ENCODE measurements at places on chromosomes 12 and 14.

DNA sequence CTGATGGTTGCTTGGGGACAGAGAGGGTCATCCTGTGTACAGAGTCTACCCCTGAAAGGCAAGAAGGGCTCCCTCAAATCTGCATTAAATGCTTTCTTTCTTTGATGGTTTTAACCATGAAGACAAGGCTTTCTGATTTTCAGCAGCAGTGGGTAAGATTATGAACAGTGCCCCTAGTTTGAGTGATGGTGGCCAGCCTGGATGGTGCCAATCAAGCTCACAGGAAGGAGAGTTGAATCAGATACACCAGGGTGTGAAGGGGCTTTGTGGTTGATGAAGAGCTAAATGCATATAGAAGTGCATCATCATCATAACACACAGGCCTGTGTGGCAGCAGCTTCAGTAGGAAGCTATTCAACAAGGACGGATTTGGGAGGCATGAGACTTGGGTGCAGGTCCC, 5.7 kb downstream of the KRT85 start:
- DNase-seq = no peak

- no peak for DNase-seq
Observed at GRCh38 chr14:69913686-69914085, 34.5 kb downstream of the SMOC1 start.

GRCh38 chr12:132557291-132558015, 52.9 kb downstream of the LRCOL1 start:
- no peak for DNase-seq

DNA sequence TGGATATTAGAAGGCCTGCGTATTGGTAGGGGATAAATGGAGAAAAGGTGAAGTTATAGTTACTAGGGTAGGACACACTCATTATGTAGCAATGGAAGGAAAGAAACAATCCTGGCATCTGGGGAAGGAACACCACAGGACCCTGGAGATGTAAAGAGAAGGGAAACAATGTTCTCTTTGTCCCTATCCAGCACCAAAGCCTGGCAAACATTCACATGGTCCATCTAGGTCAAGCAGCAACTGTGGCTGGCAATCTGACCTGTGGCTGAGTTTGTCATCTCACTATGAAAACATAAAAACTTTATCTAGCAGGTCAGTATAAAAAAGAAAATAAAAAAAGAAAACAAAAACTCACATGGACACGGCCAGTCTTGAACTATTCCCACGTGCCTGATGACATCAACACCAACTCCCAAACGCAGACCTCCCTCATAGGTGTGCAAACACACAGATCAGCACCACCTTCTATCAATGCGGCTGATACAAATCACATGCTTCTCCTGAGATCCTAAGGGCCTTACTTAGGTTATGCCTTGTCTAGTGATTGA, 2.6 kb downstream of the POMT2 start:
- no peak for DNase-seq

GRCh38 chr12:53927220-53928029, 11.2 kb upstream of the HOXC13 start:
- DNase-seq = no peak

DNA sequence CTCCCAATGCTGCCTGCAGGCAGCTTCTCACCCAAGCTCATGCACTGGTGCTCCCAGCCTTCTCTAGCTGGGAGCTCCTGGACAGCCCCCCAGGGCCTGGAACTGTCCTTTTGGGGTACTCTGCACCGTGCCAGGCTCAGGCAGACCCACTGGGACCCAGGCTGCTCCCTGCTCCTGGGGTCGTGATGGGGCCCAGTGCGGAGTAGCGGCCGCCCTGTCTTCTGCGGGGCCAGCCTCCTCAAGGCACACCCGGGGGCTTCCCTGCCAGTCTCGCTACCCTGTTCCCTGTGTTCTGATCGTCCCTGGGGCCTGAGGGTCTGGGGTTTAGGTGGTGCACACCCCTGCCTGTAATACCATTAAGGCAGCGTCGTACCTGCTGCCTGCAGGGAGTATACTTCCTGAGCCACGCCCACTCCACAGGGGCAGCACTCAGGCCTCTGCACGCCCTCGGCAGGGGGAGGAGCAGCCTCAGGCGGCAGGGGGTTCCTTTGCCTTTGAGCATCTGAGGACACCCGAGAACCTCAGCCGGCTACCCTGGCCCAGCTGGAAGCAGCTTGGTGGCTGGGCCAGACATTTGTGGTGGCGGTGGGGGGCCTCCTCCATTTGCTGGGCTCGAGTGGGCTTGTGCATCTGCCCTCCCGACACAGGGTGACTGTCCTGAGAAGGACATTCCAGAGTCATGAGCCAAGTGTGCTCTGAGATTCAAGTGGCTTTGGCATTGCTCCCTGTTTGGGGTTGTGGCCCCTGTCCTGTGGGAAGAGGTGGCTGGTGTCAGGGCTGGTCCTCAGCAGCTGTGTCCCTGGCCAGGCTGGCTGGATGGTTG, 9.2 kb upstream of the CRIP2 start:
- DNase-seq = no peak

- DNase-seq = peak; percentile 40
Observed at GRCh38 chr12:89041078-89041477, 311.2 kb downstream of the DUSP6 start.

Measured in MV-4-11 (cell line).